CD4-positive, alpha-beta T cell treated with Interleukin-15 for 4 hours (primary cell): ENCODE measurements at places on chromosomes 16 and 17.

- no peak for DNase-seq
Observed at GRCh38 chr17:62085511-62086408, 20.7 kb upstream of the MED13 start.

GRCh38 chr16:49499414-49499785 lies 125.8 kb downstream of the C16orf78 start:
- no peak for DNase-seq

DNA sequence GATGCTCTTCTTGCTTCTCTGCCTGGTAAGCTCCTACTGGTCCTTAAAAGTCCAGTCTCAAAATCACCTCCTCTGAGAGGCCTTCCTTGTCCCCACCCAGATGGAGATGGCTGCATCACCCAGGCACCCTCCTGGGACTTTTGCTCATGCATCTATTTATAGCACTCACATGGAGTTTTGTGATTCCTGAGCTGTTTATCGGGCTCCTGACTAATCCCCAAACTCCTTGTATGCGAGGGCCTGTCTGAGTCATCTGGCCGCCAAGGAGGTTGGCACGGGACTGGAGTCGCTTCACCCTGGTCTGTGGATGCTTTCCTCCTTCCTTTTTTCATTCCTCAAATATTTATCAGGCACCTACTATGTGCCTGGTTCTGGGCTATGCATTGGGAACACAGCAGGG lies 2.3 kb upstream of the MAP2K3 start:
- DNase-seq: no peak

- no peak for DNase-seq
Observed at GRCh38 chr16:8739989-8740704, 57.3 kb downstream of the TMEM186 start.

GRCh38 chr17:38421171-38421841 lies 7.0 kb upstream of the ARHGAP23 start:
- no peak for DNase-seq

DNA sequence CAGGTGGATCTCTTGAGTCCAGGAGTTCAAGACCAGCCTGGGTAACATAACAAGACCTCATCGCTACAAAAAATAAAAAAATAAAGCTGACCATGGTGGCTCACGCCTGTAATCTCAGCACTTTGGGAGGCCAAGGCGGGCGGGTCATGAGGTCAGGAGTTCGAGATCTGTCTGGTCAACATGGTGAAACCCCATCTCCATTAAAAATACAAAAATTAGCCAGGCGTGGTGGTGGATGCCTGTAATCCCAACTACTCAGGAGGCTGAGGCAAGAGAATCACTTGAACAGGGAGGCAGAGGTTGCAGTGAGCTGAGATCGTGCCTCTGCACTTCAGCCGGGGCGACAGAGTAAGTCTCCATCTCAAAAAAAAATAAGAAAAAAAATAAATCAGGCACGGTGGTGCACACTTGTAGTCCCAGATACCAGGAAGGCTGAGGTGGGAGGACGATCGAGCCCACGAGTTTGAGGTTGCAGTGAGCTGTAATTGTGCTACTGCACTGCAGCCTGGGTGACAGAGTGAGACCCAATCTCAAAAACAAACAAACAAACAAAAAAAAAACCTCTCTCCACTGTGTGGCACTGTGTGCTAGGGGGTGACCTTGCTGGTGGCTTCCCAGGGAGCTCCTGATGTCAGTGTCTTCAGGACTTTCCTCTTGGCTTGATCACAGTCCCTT lies 19.8 kb upstream of the MAPK3 start:
- peak; percentile 29 for DNase-seq

GRCh38 chr17:50977487-50978159 lies 111.5 kb upstream of the TOB1 start:
- DNase-seq: no peak

DNA sequence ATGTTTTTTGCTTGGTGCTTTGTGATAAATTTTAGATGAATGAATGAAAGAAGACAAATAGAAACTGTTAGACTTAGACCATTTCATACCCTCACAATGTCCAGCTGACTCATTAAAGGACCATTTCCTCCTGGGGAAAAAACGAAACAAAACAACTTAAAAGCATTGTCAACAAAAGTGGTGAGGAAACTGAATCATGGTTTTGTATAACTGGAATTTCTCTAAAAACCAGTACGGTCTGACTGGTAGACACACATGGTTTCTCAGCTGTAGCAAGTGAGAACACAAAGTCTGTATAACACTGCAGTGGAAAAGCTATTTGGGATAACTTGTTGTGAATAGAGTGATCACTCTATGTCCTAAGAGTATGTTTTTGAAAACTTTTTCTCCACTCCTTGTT lies 5.3 kb upstream of the DDX52 start:
- DNase-seq: no peak

DNA sequence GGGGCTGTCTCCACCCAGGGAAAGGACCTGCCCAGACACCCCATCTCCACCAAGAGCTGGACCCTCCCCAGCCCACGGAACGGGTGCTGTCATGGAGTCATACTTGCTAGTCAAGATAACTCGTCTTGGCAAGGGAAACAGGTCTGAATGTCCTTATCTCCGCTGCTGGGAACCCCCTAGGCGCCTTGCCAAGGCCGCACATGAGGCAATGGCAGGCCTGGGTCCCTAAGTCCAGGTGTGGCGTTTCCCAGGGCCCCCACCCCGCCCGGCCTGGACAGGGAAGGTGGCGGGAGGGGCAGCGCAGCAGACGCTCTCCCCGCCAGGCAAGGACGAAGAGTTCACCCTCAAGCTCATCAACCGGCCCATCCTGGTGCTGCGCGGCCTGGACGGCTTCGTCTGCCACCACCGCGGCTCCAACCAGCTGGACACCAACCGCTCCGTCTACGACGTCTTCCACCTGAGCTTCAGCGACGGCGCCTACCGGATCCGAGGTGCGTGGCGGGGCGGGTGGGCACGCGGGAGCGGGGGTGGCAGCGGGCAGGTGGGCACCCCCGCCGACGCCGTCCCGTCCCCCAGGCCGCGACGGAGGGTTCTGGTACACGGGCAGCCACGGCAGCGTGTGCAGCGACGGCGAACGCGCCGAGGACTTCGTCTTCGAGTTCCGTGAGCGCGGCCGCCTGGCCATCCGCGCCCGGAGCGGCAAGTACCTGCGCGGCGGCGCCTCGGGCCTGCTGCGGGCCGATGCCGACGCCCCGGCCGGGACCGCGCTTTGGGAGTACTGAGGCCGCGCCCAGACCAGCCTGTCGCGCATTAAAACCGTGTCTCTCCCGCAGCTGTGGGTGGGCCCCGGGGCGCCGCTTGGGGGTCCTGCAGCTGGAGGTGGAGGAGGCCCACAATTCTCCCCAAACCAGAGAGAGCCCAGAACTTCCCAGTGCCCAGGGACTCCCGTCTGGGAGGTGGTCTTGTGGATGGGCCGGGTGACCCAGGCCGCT lies 8.4 kb downstream of the FSCN2 start:
- DNase-seq: no peak

DNA sequence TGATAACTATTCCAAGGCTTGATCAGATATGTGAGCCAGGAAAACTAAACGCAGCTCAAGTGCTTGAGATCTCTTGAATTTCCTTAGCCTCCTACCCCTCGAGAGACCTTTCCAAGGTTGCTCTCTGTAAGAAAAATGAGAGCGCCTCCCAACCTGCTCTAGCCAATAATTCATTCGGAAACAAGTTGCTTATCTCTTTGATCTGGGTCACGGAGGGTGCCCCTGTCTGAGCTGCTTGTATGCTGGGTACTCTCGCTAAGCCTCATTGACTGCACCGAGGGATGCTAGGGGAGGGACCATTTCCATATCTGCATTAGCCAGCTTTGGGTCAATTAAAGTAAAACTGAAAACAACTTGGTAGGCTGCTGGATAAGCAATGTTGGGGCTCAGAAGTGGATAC lies 70.1 kb upstream of the SHISA6 start:
- no peak for DNase-seq

GRCh38 chr16:85998868-85999729 lies 100.1 kb downstream of the IRF8 start:
- DNase-seq: no peak

- DNase-seq: no peak
Observed at GRCh38 chr16:60031740-60032139, 1297.6 kb upstream of the GOT2 start.

- no peak for DNase-seq
Observed at GRCh38 chr17:32654324-32654723, 167.5 kb downstream of the CDK5R1 start.

DNA sequence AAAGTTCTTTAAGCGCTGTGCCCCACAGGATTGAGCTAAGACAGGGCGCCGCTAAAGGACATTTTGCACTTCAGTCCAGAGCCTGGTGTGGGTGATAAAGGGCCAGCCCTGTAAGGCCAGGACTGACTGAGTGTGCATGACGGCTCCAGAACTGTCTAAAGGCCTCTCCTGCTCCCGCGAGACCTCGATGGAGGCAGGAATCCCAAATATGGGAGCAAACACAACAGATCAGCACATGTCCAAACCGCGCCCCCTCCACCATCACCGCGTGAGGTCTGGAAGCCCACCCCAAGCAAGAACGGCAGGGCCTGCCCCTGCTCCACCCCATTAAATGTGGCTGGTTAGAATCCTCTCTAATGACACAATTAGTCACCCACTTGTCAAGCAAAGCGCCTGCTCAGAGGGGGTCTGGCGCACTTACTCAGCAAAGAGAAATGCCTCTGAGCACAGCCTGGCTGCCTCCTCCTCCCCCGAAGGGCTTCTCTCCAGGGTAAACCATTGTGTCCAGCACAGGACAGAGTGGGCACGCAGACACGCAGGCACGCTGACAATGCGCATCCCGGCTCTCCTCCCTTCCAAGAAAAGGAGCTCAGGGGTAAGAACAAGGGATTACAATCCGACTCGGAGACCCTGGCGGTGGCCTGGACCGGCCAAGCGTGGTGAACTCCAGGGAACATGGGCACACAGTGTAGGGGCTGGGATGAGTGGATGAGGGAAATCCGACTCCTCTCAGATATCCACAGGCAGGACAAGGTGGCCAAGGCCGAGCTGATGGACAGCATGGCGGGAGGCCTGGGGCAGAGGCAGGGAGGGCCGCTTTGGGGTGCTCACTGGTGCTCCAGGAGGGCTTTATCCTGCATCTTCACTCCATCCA lies 1.5 kb downstream of the MXRA7 start:
- DNase-seq: no peak

DNA sequence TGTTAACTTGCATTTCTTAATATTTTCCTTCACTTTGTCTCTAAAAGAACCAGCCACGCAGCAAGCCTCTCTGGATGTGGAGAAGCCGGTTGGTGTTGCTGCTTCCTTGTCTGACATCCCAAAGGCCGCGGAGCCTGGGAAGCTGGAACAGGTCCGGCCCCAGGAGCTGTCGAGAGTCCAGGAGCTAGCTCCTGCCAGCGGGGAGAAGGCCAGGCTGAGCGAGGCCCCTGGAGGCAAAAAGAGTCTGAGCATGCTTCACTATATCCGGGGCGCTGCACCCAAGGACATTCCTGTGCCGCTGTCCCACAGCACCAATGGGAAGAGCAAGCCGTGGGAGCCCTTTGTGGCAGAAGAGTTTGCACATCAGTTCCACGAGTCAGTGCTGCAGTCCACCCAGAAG lies 22.8 kb downstream of the GINS2 start:
- DNase-seq: no peak

DNA sequence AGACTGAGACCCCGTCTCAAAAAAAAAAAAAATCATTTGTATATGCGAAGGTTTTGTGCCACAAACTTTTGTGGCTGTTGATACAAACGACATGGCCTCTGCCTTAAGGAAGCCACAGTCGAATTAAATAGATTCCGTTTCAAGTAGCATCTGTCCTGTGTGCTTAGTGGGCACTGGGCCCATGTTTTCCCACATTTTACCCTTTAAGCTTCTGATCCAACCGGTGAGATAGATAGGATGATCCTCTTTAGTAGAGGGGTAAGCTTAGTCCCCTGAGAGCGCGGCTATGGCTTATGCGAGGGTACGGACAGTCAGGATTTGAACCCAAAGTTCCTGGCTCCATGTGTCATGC lies 776 bp upstream of the TMEM219 start:
- DNase-seq: no peak

DNA sequence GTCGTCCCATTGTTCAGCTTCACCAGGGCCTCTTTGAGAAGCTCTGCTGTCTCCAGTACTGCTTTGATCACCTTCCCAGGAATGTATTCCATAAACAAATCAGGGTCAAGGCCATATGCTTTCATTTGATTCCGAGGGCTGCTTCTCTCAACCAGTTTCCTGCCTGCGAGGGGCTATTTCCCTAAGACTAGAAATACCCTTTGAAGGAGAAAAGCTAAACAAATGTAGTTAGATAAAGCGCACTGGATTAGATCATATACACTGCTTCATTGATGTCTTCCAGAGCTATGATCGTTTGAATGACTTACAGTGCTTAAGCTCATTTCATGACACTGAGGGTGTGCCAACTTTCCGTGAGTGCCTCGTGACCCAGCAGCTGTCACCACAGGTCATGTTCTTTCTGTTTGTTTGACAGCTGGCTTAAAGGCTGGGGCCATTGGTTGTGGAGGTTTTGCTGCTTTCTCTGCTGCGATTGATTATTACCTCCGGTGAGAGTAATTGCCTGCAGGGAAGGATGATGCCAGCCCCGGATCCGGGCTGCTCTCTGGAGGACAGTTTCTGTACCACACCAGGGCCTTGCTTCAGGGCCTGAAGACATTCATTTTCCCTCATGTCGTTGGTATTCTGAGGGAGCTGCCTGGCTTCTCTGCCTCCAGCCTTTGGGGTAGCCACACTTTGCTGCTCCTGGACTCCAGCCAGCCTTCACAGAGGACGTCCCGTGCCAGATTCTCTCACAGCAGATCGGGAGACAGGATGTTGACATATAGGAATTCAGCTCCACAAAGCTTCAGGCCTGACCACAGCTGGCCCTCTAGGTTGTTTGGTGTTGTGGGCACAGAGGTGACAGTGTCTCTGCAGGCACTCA lies 3.9 kb downstream of the TIMM22 start:
- no peak for DNase-seq

DNA sequence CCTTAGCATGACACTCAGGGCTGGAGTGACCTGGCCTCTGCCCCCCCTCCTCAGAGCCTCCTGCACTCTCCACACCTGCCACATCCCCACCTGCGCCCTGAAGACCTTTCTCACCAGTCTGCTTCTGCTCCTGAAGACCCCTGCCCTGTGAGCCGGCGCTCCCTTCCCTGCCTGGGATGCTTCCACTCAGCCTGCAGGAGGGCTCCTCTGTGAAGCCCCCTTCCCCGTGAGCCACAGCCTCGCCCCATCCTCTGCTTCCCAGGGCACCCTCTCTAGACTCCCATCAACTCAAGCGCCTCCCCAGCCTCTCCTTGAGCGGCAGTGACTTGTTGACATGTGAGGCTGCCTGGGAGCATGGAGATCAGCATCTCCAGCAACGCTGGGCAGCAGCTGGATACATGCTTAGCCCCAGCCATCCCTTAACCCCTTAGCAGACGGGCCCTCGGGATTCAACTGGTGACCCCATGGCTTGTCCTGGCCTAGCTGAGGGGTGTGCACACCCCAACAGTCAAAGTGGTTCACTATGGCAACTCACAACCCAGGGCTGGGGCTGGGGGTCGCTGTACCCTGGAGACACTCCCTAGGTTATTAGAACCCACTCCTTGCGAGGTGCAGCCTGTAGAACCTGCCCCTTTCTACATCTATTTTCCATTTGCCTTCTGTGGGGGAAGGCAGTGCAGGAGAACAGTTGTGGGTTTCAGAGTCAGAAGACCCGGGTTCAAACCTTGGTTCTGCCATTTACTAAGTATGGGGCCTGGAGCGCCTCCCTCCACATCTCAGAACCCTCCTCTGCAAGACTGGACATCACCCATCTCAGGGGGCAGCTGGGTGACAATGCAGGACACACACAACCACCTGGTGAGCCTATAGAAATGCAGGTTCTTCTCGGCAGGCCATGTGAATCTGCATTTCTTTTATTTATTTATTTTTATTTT lies 21.5 kb downstream of the TMEM235 start:
- DNase-seq: no peak

- DNase-seq: no peak
Observed at GRCh38 chr16:86979061-86979460, 338.1 kb downstream of the C16orf95 start.
